ENCODE measurements at places on chromosomes 13 and 19.

GRCh38 chr19:49247676-49248075 lies 77.3 kb downstream of the SLC6A16 start:
- DNase-seq = no peak

DNA sequence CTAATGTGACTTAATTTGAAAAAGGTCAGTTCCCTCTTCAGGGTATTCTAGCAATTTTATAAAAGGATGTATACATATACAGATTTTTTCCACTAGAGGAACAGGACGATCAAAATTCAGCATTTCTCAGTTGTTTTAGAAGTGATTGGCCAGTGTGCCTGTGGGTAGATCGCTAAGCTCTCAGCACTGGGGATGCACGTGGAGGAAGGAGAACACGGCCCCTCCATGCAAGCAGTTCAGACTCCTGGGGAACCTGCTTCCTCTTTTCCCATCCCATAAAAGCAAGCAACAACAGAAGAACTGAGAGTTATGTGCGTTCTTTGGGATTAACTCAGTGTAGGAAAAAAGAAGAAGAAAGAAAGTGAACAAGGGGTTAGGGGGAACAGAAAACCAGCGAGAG lies 328.8 kb downstream of the FOXO1 start:
- no peak for DNase-seq

DNA sequence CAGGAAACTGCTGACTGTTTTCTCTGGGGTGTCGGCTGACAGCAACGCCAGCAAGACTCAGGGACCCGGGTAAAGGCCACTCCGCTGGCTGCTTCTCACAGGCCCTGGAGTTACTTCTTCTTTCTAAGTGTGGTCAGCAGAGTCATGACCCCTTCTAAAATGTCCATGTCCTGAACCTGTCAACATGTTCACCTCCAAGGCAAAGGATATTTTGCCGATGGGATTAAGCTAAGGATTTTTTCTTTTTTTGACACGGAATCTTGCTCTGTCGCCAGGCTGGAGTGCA lies 7.9 kb downstream of the PEX11G start:
- DNase-seq = no peak

GRCh38 chr19:6097911-6098310 lies 12.4 kb downstream of the RFX2 start:
- no peak for DNase-seq

DNA sequence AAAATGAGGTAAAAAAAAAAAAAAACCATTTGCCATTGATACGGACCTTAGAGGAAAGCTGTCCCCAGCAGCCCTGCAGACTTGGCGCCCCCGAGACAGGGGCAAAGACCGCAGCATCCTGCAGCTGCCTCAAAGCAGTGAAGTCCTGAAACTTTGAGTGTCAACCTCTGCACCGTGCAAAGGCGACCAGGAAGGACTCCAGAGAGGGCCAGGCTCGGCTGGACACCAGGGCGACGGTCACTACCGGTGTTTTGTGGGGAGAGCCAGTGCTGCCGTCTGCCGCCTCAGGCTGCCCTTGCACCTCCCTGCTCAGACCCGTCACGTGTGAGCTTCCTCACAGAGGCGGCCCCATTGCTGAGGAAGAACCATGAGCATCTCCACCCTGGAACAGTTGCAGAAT lies 146.7 kb upstream of the SPACA7 start:
- no peak for DNase-seq

GRCh38 chr19:29617366-29618266 lies 11.5 kb downstream of the POP4 start:
- no peak for DNase-seq

DNA sequence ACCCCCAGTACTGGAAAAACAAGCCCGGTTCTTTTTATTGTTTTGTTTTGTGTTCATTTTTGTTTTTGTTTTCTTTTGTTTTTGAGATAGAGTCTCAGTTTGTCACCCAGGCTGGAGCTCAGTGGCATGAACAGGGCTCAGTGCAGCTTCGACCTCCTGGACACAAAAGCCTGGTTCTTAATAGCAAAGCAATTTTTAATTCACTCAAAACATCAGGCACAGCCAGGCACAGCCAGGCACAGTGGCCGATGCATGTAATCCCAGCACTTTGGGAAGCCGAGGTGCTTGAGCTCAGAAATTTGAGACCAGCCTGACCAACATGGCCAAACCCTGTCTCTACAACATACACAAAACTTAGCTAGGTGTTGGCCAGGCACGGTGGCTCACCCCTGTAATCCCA lies 30.7 kb downstream of the INSR start:
- no peak for DNase-seq

DNA sequence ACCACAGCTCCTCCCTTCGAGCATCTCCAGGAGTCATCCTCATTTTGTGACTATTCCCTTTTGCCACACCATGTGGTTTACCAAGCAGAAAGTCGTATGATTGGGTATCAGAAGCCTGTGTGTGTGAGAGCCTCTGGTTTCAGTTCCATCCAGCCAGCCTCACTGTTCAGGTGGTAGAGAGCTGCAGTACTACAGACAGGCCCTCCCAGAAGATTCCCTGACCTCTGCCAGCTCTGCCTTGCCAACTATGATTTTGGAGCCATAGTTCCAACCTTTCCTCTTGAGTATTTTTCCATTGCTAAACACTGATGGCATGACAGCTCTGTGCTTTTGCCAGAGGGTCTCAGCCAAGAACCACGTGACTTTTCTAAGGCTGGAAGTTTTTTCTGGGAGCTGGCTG lies 82.5 kb downstream of the DHRS12 start:
- no peak for DNase-seq

- peak; percentile 74 for DNase-seq
Observed at GRCh38 chr13:57624565-57625435, 6.7 kb upstream of the PCDH17 start.

DNA sequence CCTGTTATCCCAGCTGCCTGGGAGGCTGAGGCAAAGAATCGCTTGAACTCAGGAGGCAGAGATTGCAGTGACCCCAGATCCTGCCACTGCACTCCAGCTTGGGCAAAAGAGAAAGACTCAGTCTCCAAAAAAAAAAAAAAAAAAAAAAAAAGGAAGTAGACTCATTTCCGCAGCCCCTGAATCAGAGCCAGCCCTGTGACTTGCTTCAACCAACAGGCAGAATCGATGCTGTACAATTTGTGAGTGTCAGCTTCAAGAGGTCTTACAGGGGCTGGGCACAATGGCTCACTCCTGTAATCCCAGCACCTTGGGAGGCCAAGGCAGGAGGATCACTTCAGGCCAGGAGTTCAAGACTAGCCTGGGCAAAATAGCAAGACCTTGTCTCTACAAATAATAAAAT lies 12.8 kb downstream of the ANKRD27 start:
- no peak for DNase-seq

- DNase-seq = peak; percentile 68
Observed at GRCh38 chr19:17385878-17386611, 8.0 kb downstream of the CCDC194 start.

GRCh38 chr13:106362707-106363106 lies 172.8 kb downstream of the EFNB2 start:
- DNase-seq = no peak

GRCh38 chr19:7455600-7456296 lies 33.1 kb downstream of the PEX11G start:
- no peak for DNase-seq

DNA sequence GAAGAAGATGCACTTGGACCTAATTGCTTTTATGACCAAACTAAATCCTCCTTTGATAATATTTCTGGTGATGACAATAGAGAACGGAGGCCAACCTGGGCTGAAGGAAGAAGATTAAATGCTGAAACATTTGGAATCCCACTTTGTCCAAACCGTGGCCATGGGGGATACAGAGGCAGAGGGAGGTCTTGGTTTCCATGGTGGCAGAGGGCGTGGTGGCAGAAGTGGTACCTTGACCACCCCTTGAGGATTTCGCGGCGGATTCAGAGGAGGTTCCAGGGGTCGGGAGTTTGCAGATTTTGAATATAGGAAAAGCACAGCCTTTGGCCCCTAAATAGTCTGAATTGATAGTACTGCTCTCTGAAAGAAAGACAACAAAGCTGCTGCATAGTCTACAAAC lies 7.2 kb upstream of the LILRB3 start:
- no peak for DNase-seq

DNA sequence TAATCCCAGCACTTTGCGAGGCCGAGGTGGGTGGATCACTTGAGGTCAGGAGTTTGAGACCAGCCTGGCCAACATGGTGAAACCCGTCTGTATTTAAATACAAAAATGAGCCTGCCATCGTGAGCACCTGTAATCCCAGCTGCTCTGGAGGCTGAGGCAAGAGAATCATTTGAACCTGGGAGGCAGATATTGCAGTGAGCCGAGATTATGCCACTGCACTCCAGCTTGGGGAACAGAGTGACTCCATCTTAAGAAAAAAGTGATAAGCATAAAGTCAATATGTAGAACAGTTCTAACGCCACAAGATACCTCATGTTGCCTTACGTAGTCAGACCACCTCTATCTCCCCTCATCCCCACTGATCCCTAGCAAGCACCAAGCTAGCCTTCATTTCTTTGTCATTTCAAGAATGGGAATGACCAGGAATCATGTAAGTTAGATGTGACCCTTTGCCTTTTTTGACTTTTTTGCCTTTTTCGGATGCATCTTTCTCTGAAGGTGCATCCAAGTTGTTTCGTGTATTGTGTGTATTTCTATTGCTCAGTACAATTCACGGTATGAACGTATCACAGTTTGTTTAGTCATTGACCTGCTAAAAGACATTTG lies 6.4 kb downstream of the RPL21 start:
- DNase-seq = no peak

DNA sequence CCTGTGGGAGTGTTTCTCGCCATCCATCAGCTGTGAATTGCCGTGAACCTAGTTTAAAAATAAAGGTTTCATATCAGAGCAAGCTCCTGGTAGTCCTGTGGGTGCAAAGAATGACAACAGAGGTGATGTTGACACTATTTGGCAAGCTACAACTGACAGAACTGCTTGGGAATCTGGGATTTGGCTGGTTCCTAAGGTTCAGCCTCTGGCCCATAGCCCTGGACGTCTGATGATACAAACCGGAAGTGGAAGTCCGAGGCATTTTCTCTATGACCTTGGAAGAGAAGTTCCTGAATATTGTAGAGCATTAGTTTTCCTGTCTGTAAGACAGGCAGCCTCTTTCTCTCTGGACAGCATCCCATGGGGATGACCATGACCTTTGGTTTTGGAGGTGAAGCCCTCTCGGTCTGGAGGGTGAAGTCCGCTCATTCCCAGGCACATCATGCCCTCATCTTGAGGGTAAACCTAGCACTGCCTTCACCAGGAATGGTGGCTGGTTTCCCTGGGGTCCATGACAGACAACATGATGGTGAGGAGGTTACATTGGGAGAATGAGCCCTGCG lies 29.1 kb downstream of the GATAD2A start:
- DNase-seq = no peak

DNA sequence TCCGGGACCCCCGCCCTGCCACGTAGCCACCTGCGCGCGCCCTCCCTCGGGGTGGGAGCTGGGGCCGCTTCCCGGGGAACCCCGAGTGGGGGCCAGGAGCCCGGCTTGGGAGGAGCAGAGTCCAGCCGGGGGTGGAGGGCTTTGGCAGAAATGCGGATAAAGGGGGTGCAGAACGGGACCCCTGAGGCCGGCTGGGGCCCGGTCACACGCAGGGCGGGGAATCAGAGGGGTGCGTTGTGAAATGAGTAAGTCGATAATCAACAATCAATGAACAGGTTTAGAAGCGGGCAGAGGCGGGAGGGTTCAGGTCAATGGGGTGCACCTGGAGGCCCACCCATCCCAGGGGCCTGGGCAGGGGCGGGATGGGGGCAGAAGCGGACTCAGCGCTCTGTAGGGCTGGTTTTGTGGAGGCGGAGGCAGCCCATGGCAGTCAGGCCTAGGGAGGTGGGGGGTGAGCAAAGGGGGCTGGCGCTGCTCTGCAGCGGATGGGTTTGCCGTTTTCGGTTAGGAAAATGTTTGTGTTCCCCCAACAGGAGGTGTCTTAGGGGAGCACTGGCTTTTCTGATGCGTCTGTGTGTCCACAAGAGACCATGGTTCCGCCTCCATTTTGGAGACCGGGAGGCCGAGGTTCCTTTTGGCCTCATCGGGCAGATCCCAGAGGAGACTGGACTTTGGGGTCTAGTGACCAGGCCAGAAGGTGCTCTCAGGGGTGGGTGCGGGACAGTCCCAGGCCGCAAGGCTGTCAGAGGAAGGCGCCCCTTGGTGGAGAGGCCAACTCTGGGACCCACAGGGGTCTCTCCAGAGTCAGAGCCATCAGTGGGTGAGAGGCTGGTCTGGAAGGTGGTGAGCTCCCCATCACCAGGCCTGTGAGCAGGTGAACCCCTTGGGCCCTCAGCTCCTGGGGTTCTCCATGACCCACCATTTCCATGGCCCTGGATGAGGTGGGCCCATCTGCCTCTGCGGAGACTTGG lies 683 bp upstream of the DIRAS1 start:
- no peak for DNase-seq

DNA sequence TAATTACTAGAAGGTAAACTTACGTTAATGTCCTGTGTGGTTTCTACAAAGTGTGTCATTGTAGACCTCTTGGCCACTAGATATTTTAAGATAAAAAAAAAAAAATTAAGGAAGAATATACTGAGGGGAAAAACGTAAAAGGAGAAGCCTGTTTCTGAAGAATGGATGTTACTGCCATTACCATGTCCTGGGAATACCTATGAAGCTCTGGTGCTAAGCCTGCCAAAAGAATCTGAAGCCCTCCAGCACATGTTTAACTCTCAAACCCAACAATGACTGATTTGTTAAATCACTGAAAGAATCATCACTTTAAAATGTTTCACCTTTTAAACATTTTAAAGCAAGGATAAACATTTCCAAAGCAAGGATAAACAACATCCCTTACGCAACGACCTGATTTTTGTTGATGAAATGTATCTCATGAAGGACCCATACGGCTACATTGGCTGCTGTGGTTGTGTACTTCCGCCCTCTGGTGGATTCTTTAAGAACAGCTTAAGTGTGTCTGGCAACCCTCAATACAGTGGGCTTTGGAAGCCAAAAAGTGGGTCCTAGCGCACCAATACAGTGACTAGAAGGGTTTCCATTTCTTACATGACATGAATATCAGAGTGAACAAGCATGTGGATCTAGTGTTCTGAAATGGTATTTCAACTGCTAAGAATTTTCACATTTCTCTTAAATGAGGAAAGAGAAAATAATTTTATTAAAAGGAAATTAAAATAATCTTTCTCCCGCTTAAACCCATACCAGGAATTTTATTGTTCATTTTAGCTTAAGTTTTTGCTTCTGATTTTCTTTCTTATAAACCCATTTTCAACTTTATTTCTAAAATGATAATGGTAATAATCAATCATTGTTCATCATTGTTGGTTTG lies 74.5 kb upstream of the RAP2A start:
- peak; percentile 87 for DNase-seq

DNA sequence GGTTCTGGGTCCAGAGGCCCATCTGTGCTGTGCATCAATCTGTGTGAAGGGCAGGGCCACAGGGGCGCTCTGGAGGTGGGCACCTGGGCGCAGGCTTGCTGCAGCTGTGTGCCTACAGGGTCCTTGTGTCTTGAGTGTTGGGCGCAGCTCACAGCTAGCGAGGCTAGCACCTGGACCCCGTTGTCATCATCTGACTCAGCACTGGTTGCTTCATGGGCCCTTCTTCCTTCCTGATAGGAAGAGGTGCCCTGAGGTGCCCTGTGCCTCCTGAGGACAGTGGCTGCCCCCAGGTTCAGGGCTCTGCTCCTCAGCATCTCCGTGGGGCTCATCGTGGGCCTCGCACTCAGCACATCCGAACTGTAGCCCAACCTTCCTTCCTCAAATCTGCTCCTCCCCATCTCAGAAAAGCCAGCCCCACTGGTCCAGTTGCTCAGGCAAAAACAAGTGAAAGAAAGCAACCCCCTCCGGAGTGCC lies 54.8 kb downstream of the GATAD2A start:
- no peak for DNase-seq

- no peak for DNase-seq
Observed at GRCh38 chr19:17429641-17430113, 9.8 kb downstream of the MVB12A start.

All from cardiac muscle cell (in vitro differentiated cells and primary cell).